Activated gamma-delta T cell treated with Interleukin-2 at 50 U/mL for 16 hours (primary cell): ENCODE measurements at places on chromosomes 6 and 20.

DNA sequence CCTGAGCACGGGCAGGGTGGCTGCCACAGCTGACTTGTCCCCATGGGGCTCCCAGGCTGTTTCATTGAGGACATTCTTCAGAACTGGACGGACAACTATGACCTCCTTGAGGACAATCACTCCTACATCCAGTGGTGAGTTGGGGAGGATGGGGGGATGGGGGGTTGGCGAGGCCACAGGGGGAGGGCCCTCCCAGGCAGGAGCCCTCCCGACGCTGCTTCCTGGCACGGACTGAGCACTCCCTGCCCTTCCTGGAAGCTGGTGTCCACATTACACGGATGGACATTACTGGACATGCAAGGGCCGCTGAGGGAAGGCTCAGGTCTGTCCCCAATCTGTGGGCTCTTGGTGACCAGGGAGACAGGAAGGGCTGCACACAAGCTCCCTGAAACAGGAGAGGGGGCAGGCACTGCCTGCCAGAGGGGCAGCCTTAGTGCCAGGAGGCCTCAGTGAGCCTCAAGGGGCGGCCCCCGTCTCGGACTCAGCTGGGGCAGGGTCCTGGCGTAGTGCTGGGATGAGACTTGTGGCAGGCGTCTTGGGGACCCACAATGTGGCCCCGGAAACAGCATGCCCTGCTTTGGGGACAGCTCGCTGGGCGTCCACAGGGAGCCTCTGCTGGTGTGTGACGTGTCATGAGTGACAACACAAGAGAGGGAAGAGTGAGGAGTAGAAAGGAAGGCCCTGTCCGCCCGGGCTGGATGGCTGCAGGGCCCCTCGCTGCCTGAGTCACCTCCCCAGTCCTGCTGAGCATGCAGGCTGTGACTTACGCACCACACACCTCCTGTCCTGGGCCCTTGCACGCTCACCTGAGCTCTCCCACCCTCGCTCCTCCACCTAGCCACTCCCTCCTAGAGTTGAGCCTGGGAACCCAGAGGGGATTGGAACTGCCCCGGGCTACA lies 5.1 kb downstream of the OGFR start:
- no peak for DNase-seq

DNA sequence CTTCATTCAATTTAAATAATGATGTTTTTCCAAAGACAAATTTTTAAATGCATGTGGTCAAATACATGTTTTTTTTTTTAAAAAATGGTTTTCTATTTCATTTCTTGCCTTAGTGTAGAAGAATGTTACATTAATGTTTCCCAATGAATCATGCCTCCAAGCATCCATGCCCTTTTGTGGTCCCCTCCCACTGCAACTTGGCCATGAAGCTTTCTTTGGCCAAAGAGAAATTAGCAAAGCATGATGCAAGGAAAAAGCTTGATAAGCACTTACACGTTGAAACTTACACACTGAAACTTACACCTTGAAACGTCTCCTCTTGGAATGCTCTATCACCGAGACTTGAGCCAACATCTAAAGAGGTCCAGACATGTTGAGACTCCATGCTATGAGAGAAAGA lies 93.0 kb upstream of the ELOVL5 start:
- no peak for DNase-seq

DNA sequence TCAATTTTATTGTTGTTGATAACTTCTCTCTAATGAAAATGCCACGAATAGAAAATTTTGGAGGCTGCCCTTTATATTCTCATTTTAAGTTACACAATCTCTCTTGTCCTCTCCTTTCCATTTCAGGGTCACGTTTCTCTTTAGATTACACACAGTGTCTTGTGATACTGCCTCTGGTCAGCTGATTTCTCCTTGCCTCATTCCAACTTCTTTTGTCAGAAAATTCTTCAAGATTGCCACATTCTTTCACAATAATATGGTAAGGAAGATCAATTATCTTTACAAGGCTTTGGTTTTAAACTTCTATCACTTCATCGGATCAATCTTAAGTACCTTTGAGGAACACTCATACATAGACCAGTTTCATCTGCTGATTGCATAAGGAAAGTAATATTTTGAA lies 370.3 kb downstream of the RFPL4B start:
- no peak for DNase-seq

GRCh38 chr6:55925292-55925691 lies 49.9 kb upstream of the BMP5 start:
- no peak for DNase-seq

DNA sequence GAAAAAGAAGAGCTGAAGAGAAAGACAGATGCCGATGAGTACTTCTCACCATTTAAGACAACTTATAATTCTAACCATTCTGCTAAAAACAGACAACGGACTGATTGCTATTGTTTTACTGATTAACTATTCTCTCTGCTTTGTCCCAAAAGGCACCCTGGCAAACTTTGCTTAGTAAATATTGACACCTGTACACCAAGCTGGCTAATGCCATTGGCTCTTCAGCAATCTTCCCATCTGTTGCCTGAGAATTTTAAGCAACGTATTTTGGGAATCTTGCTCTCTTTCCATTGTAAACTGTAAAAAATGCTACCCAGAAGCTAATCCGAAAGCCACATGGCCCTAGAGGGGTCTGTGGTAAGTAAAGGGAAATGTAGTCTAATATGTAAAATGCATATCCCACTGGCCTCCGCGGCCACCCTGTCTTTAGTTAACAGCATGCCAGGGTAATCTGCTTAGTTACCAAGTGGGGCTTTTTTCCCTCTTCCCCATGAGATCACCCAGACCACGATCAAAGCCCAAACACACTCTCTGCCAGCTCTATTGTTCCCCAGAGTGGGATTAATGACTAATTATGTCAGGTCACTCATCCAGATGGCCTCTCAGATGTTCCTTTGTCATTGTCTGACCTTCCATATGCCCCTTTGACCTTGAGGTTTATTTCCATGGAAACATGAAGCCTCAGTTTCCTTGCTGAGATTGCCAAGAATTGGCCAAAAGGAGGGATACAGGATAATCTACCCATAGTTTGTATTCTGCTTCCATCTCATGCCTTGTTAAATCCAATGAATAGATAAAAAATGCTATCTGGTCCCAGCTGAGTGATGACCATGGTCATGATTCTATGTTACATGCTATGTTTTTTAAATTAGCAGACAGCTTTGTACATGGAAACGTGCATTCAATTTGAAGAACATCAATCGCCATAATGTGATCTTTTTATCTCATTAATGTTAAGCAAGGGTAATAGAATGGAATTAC lies 216.4 kb upstream of the MCHR2 start:
- DNase-seq = no peak

- no peak for DNase-seq
Measured at GRCh38 chr6:24251339-24251738, 106.5 kb downstream of the DCDC2 start.

DNA sequence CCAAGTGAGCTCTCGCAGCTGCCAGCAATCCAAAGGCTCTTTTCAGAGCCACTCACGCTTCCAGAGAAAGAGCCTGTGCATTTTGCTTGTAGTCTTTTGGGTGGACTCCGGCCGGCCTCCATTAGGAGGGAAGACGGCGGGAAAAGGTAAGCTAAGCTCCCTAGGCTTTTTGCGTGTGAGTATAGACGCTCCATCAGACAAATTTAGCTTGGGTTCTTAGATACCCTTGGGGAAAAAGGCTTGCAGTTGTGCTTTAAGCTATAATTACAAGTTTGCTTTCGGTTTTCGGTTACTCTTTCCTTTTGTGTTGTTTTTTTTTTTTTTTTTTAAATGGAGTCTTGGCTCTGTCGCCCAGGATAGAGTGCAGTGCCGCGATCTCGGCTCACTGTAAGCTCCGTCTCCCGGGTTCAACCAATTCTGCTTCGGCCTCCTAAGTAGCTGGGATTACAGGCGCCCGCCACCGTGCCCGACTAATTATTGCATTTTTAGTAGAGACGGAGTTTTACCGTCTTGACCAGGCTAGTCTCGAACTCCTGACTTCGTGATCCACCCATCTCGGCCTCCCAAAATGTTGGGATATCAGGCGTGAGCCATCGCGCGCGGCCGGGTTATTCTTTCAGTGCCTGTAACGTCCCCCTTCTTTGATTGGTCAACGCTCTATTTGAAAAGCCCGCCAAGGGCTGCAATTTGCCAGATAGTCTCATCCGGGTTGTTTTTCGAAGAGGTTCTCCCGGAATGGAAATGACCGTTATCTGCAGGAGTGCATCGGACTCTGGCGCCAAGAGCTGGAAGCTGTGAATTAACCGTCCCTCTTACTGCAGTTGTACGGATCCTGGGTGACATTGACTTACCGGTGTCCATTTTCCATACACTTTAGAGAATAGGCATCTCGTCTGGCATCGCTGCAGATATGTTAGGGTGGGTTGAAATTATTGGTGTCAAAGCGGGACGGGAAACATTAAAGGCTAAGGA lies 18.1 kb downstream of the OR2B2 start:
- peak; percentile 71 for DNase-seq

DNA sequence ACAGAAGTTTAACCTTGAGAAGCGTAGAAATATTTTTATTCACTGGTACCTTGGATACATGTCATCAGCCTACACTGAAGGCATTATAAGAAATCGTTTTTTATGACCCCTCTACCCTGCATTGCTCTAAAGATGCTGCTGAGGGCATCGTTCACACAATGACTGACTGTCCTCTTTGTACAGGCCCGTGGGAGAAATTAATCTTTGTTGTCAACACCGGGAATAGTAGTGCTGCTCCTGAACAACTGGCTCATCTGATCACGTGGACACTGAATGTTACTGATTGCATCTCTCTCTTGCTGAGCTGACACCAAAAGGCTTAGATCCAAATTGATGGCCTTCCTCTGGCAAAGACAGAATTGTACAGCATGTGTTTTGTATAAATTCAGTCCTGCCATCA lies 157.1 kb upstream of the SMLR1 start:
- no peak for DNase-seq

GRCh38 chr6:164616917-164617524 lies 692.4 kb downstream of the C6orf118 start:
- no peak for DNase-seq

- DNase-seq = no peak
Measured at GRCh38 chr6:120478650-120479049, 855.6 kb downstream of the TBC1D32 start.

DNA sequence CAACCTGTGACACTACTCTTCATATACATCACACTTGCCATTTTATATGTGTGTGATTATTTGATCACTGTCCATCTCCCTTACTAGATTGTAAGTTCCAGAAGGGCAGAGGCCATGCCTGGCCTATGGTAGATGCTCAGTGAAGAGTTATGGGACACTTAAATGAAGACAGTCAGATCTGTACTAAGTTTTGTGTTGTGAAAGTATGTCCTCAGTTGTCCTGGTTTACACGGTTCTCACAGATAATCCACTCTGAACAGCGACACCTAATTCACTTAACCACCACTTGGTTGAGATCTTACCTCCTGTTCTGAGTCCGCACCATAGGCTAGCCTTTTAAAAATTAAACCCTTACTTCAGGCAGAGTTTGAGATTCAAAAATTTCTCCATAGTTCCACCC lies 434.1 kb upstream of the SOX4 start:
- no peak for DNase-seq

- DNase-seq = no peak
Measured at GRCh38 chr6:8953310-8953709, 518.0 kb upstream of the SLC35B3 start.

DNA sequence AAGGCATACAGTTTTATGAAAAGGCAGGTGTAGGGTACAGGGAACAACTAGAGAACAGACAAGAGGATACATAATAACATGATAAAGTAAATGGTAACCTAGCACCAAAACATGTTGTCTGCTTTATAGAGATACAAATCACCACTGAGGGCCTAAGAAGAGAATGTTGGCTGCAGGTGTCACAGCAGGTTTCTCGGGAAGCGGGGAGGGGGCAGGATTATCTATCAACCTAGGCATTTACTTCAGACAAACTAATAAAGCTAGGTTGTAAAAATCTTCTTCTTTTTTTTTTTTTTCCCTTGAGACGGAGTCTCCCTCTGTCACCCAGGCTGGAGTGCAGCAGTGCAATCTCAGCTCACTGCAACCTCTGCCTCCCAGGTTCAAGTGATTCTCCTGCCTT lies 22.7 kb downstream of the PIM1 start:
- no peak for DNase-seq

GRCh38 chr6:146864300-146864699 lies 265.5 kb downstream of the ADGB start:
- DNase-seq = no peak

GRCh38 chr6:5657684-5658430 lies 348.9 kb downstream of the NRN1 start:
- DNase-seq = no peak

- DNase-seq = no peak
Measured at GRCh38 chr6:4291453-4292403, 156.4 kb upstream of the ECI2 start.

GRCh38 chr6:136274062-136274461 lies 15.6 kb downstream of the BCLAF1 start:
- DNase-seq = no peak

- no peak for DNase-seq
Measured at GRCh38 chr6:104477569-104477968, 382.1 kb downstream of the HACE1 start.

DNA sequence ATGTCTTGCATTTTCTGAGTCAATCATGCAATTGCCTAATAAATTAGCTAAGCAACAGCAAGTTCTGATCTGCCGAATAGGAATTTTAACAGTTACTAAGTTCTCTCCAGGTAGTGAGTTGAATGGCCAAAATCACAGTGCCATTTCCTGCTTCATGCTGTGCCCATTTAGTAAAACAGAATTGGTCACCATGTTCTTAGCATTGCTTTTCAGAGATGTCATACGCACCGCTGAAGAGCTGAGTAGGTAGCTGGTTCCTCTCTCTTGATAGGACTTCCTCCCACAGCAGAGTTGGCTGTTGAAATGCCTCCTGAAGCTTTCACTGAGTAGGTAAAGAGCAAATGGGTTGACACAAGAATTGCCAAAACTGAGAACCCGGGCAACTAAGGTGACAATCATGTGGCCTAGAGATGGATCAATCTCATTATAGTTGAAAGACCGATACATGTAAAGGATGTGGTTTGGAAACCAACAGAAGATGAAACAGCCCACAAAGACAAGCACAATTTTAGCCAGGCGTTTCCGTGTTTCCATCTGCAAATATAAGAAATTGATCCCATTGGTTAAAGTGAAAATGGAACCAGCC lies 57.1 kb upstream of the GJE1 start:
- no peak for DNase-seq

DNA sequence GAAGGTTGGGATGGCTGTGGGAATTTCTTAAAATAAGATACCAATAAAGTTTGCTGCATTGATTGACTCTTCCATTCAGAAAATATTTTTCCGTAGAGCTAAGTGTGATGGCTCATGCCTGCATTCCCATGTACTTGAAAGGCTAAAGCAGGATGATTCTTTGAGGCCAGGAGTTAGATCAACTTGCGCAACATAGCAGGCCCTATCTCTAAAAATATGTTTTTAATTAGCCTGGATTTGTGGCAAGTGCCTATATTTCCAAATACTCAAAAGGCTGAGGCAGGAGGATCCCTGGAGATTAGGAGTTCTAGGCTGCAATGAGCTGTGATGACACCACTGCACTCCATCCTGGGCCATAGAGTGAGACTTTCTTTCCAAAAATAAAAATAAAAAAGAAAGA lies 431.2 kb upstream of the PTCHD4 start:
- DNase-seq = no peak

DNA sequence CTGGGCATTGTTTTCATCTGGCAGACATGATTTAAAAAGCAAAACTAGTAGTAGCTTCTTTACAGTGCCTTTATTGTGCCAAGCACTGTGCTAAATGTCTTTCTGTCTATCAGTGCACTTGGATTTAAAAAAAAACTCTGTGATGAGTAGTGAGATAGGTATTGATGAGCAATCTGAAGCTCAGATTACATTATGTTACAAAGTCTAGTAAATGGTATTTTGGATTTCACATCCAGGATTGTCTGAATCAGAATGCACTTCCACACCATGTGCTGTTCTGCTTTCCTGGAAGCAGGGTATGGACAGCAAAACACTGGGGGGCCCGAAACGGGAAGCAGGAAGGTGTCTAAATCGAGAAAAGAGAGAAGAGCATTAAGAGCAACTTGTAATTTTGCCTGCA lies 103.4 kb upstream of the CCN2 start:
- DNase-seq = no peak
